Bone marrow (tissue), 2 donors: ENCODE measurements at places on chromosomes 11 and 22.

DNA sequence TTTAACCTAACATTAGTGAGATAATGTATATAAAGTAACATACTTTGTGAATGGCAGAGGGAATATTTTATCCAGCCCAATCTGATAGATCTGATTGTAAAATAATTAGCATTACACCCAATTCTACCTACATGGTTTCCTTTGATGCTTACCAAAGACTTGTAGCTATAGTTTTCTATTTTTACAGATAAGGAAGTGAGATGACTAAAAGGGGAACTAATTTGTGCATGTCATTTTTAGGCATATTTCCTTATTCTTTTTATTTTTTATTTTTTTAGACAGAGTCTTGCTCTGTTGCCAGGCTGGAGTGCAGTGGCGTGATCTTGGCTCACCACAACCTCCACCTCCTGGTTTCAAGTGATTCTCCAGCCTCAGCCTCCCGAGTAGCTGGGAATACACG, 793.7 kb upstream of the LRRC4C start:
- DNase-seq, result no peak

DNA sequence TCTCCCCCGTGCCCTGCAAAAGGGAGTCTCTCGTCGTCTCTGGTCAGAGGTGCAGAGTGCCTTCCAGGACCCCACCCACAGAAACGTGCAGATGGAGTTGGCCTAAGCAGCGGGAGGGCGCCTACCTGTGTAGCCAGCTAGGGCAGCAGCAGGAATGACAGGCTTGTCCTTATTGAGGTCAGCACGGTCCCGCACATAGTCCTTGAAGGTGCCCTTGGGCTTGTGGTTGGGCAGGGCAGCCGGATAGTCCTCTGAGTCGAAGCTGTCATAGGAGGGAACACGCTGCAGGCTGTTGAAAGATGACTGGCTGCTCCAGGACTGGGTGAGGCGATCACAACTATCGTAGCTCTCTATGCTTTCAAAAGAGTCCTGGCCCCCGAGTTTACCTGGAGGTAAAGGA, 107.3 kb downstream of the ETS1 start:
- no peak for DNase-seq

DNA sequence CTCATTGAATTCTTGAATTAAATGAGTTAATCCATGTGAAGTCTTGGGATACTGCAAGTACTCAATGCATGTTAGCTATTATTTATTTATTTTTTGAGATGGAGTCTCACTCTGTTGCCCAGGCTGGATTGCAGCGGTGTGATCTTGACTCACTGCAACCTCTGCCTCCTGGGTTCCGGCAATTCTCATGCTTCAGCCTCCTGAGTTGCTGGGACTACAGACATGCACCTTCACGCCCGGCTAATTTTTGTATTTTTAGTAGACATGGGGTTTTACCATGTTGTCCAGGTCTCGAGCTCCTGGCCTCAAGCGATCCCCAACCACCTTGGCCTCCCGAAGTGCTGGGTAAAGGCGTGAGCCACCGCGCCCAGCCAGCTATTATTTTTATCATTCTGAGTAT, 9.4 kb downstream of the MMP7 start:
- DNase-seq, result no peak

GRCh38 chr11:123413636-123414035, 16.4 kb upstream of the GRAMD1B start:
- DNase-seq, result peak; percentile 4

GRCh38 chr11:128720522-128720985, 26.7 kb downstream of the FLI1 start:
- no peak for DNase-seq
